Adrenal gland (tissue), 19 donors: ENCODE measurements at places on chromosomes 6 and 20. TPM values are rescaled to one million over a fixed set of nuclear protein-coding genes. Genes with fewer than 3 reads are reported as not detected.

PCSK2 gene
- total RNA-seq: 19.9 TPM

ACTL10 gene
- total RNA-seq: 2.3 TPM

CRISP3 gene
- total RNA-seq: not detected

PACRG gene
- total RNA-seq: 0.61 TPM

HAO1 gene
- not detected for total RNA-seq

BNIP5 gene
- not detected for total RNA-seq

RNF182 gene
- total RNA-seq: 0.26 TPM

TSHZ2 gene
- total RNA-seq: 54.9 TPM

CSNK2A1 gene
- 120 TPM for total RNA-seq

PCK1 gene
- 0.27 TPM for total RNA-seq

TMEM200A gene
- total RNA-seq: 71.8 TPM

MICA gene
- total RNA-seq: 12.2 TPM

TSBP1 gene
- total RNA-seq: not detected

SRPK1 gene
- 23.8 TPM for total RNA-seq

ZSCAN23 gene
- total RNA-seq: 2.8 TPM

CTSA gene
- 776 TPM for total RNA-seq

SLC32A1 gene
- total RNA-seq: not detected

ENPP5 gene
- total RNA-seq: 8.8 TPM

GID8 gene
- total RNA-seq: 36.9 TPM

BFSP1 gene
- 4.7 TPM for total RNA-seq

CALHM6 gene
- 7.6 TPM for total RNA-seq

SNX9 gene
- total RNA-seq: 53.4 TPM

CASS4 gene
- total RNA-seq: 0.87 TPM

UNC5CL gene
- total RNA-seq: 0.54 TPM

TXLNB gene
- 1.4 TPM for total RNA-seq

UBE2C gene
- total RNA-seq: 2.2 TPM

ADTRP gene
- not detected for total RNA-seq

CD40 gene
- 13.5 TPM for total RNA-seq

LY6G6C gene
- total RNA-seq: not detected

SAMD3 gene
- 2.4 TPM for total RNA-seq

AK9 gene
- 6.1 TPM for total RNA-seq

RAD21L1 gene
- total RNA-seq: not detected

SUN5 gene
- not detected for total RNA-seq

PDCD2 gene
- total RNA-seq: 49.0 TPM

KIAA1755 gene
- 2.7 TPM for total RNA-seq

DNAH8 gene
- total RNA-seq: not detected

TTLL9 gene
- total RNA-seq: 0.23 TPM

THBS2 gene
- total RNA-seq: 23.0 TPM
